ENCODE measurements at places on chromosomes 1 and 21.

GRCh38 chr1:245464290-245464689 lies 309.5 kb downstream of the KIF26B start:
- DNase-seq = no peak

GRCh38 chr1:100188617-100189016 lies 10.6 kb upstream of the LRRC39 start:
- DNase-seq = peak; percentile 88

GRCh38 chr1:193952778-193953374 lies 766.5 kb upstream of the B3GALT2 start:
- no peak for DNase-seq

GRCh38 chr21:29430576-29430975 lies 131.9 kb downstream of the BACH1 start:
- no peak for DNase-seq

DNA sequence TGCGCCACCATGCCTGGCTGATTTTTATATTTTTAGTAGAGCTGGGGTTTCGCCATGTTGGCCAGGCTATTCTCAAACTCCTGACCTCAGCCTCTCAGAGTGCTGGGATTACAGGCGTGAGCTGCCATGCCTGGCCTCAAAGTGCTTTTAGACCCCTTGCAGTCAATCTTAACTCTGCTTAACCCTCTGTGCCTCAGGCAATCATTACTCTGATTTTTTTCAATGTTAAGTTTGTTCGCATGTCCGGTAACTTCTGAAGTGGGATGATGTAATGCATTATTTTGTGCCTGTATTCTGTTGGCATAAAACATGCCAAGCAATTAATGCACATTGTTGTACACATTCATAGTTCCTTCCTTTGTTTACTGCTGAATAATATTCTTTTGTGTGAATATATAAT lies 18.6 kb downstream of the SMG7 start:
- DNase-seq = no peak

- no peak for DNase-seq
These were observed 19.1 kb downstream of the RUNX3 start for GRCh38 chr1:24910751-24911650.

DNA sequence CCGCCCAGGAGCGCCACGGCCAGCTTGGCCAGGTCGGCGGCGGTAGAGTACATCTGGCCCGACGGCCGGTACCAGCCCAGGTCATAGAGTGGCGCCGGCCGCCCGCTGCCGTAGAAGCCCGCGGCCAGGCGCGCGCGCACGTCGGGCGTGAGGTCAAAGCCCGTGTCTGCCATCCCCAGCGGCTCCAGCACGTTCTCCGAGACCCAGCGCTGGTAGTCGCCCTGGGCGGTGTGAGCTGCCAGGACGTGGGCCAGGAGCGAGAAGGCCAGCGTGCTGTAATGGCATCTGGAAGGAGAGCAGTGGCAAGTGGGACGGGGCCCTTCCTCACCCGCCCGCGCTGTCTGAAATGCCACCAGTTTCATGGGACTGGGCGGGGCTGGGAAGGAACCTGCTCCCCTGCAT lies 18.9 kb downstream of the LACTBL1 start:
- DNase-seq = no peak

DNA sequence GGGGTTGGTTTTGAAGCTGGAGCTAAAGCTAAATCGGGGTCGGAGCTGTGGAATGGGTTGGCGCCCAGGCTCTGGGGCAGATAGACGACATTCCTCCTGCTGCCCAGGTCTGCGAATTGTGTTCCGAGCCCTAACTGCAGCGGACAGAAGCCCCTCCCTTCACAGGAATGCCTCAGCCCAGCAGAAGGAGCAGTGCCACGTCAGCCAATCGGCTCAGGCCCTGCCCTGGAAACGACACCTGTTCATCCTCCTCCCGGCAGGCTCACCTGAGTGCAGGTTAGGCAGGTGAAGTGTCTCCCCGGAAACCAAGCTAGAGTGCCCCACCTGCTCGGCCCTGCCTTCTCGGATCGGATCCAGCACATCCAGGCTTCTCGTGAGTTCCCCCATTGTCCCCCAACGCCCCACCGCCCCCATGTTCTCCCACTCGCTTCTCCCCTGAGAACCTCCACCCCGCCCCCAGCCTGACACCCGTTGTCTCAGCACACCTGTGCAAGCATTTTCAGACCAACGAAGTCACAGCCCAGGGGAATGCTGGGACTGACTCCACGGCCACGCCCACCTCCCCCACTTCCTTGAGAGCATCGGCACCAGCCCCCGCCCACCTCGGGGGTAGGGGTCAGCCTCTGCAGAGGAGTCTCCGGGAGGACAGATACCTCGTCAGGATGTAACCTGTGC lies 775 bp downstream of the TMEM125 start:
- peak; percentile 21 for DNase-seq

DNA sequence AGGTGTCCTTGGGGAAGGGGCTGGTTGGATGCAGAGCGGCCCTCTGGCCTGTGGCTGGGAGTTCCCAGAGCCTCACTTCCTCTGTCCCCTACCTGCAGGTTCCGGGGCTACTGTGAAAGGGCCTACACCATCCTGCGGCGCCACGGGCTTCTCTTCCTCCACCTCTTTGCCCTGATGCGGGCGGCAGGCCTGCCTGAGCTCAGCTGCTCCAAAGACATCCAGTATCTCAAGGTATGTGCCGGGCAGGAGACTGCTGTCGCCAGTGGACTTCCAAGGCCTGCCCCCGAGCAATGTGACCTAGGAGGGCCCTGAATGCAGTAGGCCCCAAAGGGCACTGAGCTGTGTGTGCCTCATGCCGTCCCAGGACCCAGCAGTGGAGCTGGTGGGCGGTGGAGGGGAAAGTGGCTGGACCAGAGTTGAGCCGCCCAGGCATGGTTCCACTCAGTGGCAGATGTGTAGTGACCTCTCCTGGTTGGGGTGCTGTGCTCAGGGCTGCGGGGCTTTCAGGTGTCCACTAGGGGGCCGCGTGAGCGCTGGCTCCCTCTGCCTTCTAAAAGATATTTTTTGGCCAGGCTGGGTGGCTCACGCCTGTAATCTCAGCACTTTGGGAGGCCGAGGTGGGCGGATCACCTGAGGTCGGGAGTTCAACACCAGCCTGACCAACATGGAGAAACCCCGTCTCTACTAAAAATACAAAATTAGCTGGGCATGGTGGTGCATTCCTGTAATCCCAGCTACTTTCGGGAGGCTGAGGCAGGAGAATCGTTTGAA lies 73.4 kb downstream of the PIK3CD start:
- DNase-seq = no peak

DNA sequence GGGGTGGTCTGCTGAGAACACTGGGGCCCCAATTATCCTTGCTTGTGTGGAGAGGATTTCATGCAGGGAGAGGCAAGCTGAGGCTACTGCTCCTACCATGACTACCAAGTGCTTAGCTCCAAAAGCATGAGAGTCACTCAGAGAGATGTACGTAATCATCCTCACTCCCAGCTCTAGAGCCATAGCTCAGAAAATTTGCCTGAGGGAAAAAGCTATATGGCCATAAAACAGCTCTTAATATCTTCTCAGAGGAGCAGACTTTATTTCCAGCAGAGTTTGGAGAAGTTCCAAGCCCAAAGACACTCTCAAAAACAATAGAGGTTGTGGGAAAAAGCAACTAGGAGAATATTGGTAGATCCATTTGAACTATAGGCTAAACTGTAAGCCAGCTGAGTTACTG lies 106.4 kb upstream of the PBX1 start:
- no peak for DNase-seq

DNA sequence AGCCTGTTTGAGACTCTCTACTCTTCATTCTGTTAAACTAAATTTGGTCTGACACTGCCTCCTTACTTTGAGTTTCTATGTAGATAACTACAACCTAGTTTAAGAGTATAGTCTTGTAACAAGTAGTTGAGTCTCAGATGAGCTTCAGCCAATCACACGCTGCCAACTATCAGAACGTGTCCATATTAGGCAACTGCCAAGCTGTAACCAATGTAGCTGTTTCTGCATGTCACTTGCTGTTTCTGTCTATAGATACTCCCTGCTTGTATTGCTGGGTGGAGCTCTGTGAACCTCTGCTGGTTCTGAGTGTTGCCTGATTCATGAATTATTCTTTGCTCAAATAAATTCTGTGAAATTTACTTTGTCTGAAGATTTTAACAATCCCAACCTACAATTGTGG lies 452.6 kb upstream of the NR5A2 start:
- no peak for DNase-seq

DNA sequence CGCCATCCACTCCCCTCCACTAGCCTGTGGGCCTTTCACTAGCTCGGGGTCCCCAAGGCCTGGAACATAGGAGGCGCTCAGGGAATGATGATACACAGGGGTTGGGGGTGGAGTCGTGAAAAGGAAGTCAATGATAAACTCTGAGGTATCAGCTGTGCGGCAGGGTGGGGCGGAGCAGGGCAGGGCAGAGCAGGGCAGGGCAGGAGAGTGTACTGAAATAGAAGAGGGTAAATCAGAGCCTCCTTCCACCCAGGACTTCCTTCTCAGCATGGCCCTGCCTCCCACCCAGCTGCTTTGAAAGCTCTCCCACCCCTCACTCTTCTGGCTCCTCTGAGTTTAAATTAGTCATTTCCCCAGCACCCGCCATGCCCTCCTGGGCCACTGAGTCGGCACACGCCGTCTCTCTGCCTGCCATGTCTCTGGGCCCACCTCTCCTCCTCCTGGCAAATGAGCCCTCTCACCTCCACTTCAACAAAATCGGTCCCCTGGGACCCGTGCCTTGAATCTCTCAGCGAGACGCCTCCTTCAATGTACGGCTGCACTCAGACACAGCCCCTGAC lies 16.9 kb downstream of the CAPZB start:
- DNase-seq = no peak

DNA sequence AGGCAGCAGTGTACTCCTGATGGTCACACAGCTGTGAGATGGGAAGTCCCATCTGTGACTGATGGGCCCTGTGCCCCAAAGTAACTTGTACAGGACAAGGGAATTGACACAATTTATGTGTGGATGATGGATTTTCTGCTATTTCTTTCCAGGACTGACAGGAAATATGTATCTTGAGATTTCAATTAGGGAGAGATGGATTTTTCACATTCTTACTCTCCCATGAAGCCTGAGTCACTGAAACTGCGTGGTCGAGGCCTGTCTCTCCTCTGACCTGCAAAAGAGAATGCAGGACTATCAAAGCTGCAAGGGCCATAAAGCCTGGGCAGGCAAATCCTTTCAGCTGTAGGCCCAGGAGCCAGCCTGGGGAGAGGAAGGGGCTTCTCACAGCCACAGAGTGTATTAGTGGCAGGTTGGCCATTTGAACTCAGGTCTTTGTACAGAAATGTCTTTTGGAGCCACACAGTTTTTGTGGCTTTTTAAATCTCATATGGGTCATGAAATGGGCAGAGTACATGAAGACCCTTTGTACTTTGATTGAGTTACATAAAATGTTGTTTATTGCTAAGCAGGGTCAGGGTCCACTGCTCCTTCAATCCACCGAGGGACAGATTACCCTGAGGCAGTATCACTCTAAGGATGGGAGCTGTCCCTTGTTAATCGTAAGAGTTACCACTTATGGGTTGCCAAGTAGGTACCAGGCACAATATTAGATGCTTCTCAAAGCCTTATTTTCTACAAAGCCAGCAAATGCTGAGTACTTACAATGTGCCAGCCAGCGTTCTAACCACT lies 14.8 kb downstream of the ALX3 start:
- no peak for DNase-seq

- DNase-seq = no peak
These were observed 1.1 kb upstream of the COQ8A start for GRCh38 chr1:226938903-226939437.

DNA sequence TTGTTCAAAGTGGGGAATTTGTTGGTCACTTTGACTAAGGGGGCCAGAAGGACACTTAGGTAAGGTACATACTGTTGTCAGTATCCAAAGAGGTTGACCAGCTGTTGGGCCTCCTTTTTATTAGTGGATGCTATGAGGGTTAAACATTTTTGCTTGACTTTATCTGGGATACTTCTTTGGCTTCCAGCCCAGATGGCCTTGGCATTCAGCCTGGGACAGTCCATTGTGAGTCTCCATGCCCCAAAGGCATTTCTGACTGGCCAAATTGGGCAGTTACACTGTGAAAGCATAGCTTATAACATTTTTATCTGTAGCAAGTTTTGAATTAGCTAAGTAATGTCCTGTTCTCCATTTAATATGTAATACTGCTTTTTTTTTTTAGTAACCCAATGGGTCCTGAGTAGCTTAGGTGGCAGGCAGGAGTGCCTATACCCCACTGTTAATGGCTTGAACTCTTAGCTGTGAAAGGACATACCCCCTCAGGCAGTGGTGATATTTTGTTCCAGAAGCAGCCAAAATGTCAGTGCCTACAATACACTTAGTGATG lies 35.4 kb upstream of the CD1D start:
- no peak for DNase-seq

- no peak for DNase-seq
These were observed 11.8 kb downstream of the SEC16B start for GRCh38 chr1:177958092-177958491.

DNA sequence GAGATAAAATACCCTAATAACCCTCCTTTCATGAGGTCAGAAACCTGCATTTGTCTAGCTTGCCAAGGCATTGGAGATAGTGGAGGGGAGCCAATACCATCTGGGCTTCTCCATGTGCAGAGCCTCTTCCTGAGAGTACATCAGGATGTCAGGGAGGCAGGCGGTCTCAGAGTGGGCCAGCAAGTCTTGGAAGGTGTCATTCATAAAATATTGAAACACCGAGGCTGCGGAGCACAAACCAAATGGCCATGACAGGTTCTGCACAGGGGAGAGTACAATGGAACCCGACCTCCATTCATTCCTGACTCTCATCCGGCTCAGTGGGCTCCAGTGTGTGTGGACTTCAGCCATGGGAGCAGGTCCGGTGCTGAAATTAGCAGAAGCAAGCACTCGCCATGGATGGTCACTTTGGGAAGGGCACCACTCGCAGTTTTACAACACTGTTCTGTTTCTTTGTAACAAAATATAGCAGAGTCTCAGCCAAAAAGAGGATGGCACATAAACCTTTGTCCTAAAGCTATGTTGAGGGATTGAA lies 446.6 kb downstream of the SIPA1L2 start:
- DNase-seq = no peak

DNA sequence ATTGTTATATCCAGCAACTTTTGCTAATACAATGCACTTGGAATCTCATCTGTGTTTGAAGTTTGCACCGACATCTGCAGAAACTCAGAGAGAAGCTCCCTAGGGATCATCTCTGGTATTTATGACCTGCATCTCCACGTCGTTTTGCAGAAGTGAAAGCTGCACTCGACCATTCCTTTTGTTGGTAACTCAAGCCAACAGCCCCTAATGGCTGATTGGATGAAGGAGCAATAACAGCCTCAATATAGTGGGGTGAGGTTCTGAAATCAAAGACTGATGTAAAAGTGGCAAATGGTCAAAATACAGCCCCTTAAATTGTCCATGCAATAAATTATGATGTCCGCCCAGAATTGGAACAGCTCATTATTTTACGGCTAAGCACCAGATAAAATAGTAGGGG lies 344.2 kb upstream of the KAZN start:
- no peak for DNase-seq

Measured in NCI-H2107 (cell line).